ENCODE measurements at places on chromosomes 3 and 15.

- DNase-seq: no peak
These were observed 7.7 kb downstream of the CHAC1 start for GRCh38 chr15:40960925-40961324.

GRCh38 chr15:64483749-64484148 lies 23.4 kb downstream of the ZNF609 start:
- DNase-seq: no peak

DNA sequence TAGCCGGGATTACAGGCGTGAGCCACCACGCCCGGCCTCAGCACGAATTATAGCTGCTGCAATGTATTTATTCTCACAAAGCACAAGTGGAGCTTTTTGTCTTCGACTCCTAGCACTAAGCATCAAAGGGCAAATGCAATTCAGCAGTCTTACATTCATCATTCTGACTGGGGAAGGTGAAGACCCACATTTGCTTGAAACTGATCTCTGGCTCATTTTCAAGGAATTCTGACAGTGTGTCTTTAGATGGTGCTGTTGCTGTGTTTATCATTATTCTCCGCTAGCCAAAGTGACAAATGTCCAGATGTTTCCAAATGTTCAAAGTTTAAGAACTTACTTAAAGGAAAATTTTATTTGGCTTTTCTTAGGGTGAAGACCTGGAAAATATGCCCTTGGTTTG lies 55.9 kb downstream of the SGO1 start:
- no peak for DNase-seq

- DNase-seq: no peak
These were observed 75.1 kb upstream of the TRIM42 start for GRCh38 chr3:140602781-140603180.

DNA sequence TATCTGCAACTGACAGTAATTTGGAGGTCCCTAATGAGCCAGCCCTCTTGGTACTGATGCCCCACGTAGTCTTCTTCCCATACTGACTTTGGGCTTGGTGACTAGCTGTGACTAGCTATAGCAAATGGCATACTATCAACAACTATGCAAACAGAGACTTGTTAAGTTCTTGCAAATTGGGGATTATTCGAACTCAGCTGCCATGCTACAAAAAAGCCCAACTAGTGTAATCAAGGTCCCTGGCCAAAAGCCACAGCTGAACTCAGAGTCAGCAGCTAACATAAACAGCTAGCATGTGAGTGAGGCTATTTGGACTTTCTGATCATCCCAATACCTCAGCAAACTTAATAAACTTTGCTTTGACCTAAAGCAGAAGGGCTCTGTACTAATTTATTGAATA lies 121.2 kb upstream of the PLXND1 start:
- DNase-seq: no peak

GRCh38 chr15:29864501-29864900 lies 42.2 kb upstream of the TJP1 start:
- DNase-seq: no peak

GRCh38 chr3:183524476-183524875 lies 31.0 kb downstream of the KLHL6 start:
- no peak for DNase-seq

- no peak for DNase-seq
These were observed 48.8 kb downstream of the PDE8A start for GRCh38 chr15:85030301-85030929.

DNA sequence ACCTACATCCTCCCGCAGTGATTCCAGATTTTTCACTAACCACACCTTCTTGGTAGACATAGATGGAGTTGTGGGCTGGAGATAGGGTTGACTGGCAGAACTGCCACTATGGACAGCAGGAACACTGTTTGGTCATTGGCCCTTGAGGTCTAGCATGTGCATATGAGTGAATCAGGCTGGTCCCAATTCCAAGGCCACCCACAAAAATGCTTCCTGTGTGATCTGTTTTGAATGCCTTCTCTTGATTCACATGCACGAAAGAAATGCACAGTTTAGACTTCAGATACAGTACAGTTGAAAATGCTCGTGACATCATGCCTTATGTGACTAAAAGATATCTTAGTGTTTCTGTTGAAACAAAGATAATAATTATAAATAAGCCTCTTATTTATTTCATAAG lies 285.8 kb upstream of the SEMA6D start:
- DNase-seq: no peak

DNA sequence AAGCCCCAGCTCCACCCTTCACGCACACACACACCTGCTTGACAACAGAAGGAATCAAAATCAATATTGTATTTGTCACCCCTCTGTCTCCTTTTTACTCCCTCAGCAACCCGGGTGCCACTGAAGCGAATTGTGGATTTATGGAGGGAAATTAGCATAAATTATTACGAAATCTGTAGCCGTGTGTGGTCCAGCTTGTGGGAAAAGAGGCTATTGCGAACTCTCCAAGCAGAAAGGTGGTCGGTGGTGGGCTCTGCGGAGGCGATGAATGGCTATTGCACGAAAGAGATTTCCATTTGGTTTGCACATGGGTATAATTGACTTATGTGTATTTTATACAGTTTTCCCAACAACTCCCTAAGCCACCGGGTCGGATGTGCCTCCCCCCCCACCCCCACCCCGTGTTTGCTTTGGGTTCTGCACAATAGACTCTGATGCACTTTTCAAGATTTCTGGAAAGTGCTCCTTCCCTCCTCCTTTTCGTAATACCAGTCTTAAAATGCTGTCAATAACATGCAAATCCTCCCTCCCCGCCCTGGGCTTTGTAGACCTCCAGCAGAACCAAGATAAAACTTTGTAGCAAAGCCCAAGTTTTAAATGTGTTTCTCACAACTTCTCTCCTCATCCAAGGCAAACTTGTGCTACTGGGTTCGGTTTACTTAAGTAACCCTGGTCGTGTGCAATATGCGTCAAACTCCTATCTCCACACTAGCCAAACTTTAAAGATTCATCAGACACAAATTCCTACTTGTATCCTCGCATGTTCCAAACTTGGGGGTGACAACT lies 3.1 kb upstream of the FOXB1 start:
- DNase-seq: no peak

DNA sequence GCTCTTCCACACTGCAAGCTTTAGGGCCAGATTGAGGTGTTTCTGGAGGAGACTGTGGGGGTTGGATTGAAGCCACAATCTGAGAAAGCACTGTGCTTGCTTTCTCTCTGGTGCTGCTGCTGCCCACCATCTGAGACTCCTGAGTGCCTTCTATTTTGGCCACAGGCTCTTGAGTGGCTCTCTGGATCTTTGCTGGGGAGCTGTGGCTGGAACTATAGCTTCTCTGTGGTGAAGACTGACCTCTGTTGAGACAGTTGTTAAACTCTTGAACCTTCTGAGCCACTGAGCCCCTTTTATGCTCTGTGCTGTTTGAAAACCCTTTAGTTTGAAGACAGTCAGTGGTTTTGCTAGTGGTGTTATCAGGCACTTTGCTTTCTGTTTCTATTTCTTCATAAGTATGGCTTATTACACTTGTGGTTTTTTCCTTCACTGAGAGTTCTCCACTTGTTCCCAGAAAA lies 108.7 kb upstream of the TSPAN3 start:
- no peak for DNase-seq

DNA sequence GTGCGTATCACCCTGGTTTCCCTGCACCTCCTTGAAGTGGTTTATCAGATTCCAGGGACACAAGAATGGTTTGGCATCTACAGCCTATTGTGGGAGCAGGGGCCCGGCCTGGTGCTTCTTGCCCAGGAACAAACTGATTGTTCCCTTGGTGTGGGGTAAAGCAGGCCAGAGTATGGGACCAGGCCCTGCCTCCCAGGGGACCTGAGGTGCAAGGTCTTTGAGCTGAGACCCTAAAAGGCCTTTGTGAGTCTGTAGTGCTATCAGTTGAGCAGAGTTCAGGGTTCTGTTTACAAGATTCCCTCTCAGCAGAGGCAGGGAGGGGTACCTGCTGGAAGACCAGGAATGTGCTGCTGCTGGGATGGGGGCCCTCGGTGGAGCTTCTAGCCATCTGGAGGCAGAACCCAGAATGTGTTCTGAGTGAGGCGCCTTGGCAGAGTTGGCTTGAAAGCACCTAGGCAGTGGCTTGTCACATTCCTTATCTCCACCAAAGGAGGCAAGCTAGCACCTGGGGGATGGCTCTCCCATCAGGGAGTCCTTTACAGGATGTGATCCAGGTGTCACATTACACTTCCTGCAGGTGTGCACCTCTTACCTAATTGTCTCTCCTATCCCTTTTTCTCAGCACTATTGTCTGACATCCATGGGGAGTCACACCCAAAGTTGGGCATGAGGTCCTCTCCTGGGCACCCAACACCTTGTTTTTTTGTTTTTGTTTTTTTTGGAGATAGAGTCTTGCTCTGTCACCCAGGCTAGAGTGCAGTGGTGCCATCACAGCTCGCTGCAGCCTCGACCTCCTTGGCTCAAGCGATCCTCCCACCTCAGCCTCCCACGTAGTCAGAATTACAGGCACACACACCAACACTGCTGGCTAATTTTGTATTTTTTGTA lies 13.1 kb downstream of the FLNB start:
- no peak for DNase-seq

DNA sequence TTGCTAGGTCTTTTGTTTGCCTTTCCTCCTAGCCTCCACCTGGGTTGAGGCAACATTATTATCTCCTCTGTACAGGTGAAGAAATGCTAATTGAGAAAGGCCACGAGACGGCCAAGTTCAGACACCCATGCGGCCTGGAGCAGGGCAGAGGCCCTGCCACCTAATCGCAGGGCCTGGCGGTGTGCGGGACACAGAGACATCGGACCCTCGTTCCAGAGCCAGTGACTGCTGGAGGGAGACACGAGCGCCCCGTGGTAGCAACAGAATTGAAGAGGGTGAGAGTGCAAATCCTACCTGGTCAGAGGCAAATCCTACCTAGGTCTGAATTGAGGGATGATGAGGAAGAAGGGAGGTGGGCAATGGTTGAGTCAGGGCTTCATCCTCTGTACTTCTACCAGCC lies 113.8 kb upstream of the MEF2A start:
- no peak for DNase-seq

GRCh38 chr3:3160826-3161225 lies 18.7 kb downstream of the CRBN start:
- no peak for DNase-seq

GRCh38 chr3:153210146-153210545 lies 48.1 kb downstream of the RAP2B start:
- no peak for DNase-seq

DNA sequence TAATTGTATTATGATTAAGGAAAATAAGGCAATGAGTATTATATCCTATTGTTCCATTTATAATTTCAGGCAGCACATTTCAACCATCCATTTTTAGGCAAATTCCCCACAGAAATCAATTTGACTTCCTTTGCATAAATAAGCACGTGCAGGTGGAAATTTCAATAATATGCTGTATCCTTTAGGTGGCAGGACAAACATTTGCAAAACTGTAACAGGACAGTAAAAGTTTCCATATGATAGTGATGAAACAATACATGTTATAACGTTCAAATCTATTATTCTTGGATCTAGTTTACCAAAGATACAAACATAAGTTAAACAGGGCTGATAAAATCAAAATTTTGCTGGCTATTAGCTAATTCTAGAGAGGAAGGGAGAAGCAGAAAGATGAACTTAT lies 8.5 kb downstream of the UACA start:
- no peak for DNase-seq

All from T-helper 1 cell (primary cell).